Muscle of leg (tissue), 16 donors: ENCODE measurements at places on chromosomes 7 and 10.

DNA sequence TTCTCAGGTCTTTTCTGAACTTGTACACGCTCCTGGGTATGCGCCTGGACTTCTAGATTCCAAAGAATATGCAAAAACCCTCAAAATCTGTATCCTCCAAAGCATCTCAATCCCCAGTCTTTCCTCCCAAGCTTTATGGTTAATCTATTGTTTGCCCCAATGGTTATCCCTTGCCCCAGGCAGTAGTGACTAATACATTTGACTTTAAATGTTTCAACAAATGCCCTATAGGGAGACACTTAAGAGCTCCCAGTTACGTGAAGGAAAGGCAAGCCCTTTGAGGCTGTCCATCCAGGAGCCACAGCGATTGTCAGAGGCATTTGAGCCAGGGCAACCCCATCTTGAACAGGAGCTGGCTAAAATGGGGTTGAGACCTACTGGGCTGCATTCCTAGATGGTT, 12.7 kb upstream of the FOXL3 start:
- DNase-seq = no peak

DNA sequence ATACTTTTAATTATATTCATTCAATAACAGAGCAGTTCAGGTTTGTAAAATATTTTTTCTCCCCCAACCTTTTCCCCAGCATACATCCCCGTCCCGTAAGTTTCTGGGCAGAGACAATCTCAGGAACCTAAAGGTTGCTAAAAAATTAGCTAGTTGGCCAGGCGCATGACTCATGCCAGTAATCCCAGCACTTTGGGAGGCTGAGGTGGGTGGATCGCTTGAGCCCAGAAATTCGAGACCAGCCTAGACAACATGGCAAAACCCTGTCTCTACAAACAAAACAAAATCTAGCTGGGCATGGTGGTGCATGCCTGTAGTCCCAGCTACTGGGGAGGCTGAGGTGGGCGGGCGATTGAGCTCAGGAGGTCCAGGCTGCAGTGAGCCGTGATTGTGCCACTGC, 40.2 kb downstream of the TCF7L2 start:
- DNase-seq = no peak

- DNase-seq = peak; percentile 74
Observed at GRCh38 chr10:4947635-4948596, 15.3 kb upstream of the AKR1C1 start.

GRCh38 chr10:103643381-103643780, 149.9 kb downstream of the NEURL1 start:
- no peak for DNase-seq

DNA sequence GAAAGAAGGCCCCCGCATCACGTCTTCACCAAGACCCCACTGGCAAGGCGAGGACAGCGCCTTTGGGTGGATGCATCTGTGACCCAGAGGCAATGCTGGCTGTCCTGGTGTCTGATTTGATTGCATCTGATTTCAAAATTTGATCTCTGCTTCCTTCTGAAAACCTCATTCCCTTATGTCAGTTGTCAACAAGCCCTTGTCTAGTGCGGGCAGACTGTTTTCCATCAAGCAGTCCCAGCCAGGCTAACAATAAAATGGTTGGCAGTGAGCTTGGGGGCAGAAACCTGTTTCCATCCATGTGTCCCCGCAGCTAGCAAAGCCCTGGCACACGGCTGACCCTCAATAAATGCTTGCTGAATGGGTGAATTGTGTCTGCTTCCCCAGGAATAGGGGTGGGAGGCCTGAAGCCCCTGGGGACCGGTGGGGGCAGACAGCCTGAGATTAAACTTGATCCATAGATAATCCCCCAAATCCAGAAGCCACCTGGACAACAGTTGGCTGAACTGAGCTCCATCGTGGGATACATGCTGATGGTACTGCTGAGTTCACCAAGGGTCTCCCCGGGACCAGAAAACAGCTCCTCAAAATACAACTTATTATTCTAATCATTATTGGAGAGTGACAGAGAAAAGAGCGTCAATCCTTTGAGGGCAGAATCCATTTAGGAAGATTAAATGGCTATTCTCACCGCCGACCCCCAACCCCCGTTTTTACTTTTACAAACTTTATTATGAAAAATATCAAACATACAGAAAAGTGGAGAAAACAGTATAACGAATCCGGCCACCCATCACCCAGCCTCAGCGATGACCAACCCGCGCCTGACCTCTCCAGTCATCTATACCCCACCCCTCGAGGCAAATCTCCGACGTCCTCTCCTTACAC, 912 bp upstream of the DUSP5 start:
- peak; percentile 40 for DNase-seq

- peak; percentile 60 for DNase-seq
Observed at GRCh38 chr10:51075043-51075872, 971 bp downstream of the PRKG1 start.

GRCh38 chr7:131381069-131381838, 53.6 kb downstream of the MKLN1 start:
- no peak for DNase-seq

DNA sequence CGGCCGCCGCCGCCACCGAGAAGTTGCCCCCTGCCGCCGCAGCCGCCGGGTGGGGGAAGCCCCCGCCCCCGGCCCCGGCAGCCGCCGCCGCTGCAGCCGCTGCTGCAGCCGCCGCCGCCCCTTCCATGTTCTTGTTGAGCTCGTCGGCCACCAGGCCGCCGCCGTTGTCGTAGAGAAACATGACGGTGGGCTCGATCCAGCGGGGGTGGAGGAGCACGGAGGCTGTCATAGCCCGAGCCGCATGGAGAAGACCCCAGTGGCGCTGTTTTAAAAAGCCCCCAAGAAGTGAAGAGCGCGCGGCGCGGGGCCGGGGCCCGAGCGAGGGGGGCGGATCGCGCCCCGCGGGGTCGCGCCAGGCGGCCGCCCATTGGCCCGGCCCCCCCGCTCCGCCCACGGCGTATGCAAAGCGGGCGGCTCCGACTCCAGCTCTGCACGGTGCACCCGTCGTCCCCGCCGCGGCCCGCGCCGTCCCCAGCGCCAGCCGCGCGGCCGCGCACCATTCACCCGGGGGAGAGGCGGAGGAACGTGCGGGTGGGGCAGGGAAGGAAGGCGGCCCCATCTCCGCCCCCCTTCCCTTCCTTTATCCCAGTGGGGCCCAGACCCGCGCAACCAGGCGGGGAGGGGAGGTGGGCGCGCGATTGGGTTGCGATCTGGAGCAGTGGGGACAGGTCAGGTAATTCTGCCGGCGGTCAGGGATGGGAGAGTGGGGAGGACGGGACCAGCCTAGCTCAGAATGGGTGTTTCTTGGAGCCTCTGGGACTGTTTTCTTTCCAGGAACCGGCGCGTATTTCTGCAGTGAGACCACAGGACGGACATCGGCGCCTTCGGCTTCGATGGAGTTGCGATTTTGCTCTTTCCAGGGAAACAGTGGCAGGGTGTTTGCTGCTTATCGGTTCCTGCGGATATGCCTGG, at the start of gene HOXA13:
Gene HOXA13 (minus strand): TSS at position 243 of the 912 bp plus-strand sequence. CDS start 14 bp downstream, at position 229.
- DNase-seq = peak; percentile 73

DNA sequence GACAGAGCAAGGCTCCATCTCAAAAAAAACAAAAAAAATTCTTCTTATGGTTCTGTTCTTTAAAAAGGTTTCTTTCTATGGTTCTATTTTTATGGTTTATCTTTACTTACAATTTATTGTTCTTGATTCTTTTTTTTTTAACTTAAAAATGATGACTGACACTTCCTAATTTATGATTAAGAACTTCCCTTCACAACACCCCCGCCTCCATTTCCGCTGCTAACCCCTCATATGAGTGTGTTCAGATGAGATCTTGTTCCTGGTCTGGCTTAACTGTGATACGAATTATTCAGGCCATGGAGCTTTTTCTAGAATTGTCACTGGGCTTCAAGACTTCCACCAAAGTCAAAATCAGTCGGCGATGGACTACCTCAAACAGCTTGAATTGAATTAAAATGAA, 33.9 kb downstream of the PTER start:
- DNase-seq = no peak

GRCh38 chr7:12281038-12281437, 69.9 kb downstream of the TMEM106B start:
- no peak for DNase-seq

DNA sequence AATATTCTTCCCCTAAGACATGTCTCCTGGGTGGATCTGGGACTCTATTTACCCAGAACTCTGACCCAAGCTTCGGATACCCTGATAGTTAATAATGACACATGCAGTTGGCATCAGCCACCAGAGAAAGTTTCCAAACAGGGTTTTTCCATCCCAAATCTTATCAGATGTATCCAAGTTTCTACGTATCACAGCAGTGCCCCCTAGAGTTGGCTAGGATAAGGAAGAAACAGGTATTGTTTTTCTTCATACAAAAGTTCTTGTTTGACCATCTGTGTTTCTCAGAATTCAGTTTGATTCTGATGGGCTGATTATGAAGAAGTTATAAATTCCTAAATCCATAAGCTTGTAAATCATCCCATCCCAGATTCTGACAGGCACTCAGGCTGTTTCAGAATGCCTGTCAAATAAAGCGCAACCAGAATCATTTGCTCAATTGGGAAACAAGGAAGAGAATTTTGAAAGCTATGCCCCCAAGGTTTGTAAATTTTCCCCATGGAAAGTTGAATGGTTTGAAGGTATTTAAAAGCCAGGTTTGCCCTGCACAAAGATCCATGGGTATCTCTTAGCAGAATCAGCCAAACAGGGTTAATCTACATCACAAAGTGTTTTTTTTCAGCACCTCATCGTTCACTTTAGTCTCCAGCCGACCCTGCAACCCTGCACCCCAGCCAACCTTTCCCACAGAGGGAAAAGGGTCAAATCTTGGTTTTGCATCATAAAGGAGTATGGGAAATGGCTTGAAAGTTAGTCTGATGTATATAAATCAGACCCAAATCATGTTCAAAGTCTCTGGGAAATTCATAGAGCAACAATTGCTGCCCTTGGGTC, 47.4 kb downstream of the NRAP start:
- peak; percentile 29 for DNase-seq

- DNase-seq = no peak
Observed at GRCh38 chr10:35884657-35885071, 242.6 kb upstream of the FZD8 start.

- no peak for DNase-seq
Observed at GRCh38 chr10:133123050-133123745, 35.5 kb downstream of the ADGRA1 start.

DNA sequence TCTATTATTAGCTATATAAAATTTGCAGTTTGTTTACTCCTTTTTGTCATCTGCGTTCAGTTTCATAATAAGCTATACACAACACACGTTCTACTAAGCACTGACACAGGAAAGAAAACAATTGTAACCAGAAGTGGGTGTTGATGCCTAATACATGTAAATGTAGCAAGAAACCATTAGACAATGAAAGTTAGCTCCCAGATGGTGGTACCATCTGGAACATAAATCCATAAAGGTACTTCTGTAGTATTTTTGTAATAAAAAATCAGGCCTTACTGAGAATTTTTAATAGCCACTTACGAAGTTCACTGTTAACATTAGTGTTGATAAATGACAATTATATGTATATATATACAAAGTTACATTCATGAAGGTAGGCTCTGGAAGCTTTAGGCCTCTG, 194.7 kb downstream of the KCND2 start:
- no peak for DNase-seq

DNA sequence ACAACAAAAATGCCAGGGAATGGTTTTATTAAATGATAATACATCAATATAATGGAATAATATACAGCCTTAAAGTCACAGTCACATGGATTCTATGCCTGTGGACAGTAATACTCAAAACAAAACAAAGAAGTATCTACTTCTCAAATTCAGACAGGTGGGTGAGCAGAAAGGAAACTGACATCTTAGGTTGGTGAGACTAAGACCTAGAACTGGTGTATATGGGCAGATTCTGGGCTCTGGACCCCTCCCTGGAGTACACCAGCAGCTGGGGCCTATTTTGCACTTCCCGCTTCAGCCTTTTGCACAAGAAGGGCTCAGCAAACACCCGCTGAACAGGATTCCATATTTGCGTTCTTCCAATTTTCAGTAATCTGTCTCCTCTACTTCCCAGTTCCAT, 5.4 kb upstream of the FIS1 start:
- no peak for DNase-seq

DNA sequence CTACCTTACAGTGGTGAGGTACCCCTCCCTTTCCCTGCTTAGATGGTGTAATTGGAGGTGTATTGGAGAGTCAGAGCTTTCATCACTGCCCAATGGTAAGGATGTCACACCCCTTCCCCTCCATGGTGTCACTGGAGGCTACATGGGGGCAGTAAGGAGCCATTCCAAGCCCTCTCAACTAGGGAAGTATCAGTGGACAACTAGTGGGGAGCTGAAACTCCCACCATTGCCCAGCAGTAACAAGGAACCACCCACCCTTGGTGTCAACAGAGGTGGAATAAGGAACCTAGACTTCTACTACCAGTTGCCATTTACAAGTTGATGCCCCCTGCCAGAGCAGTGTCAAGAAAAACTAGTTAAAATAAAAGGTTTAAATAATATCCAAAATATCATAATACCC, 2.8 kb upstream of the HIBADH start:
- DNase-seq = no peak

GRCh38 chr7:34296663-34297062, 361.4 kb upstream of the NPSR1 start:
- DNase-seq = no peak

DNA sequence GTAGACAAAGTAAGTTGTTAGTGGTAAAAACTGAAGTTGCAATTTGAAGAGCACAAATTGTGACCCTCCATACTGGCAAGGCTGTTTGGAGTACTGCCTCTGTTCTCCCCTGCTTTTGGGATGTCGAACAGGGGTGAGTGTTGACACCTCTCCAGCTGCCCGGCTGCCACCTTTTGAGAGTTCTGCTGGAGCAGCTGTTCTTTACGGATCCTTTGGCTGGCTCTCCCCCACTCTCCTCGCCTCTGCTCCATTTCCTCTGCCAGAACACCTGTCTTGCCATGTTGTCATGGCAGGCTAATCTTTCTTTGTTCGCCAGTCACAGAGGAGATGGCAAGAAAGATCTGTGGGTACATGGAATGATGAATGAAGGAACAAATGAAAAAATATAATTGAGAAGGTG, 34.9 kb downstream of the INSYN2A start:
- peak; percentile 40 for DNase-seq

- DNase-seq = peak; percentile 94
Observed at GRCh38 chr10:21495752-21496342, 29.6 kb downstream of the SKIDA1 start.

- DNase-seq = no peak
Observed at GRCh38 chr7:16815001-16815400, 10.2 kb upstream of the AGR2 start.

- no peak for DNase-seq
Observed at GRCh38 chr7:77606562-77606961, 69.5 kb downstream of the PTPN12 start.

DNA sequence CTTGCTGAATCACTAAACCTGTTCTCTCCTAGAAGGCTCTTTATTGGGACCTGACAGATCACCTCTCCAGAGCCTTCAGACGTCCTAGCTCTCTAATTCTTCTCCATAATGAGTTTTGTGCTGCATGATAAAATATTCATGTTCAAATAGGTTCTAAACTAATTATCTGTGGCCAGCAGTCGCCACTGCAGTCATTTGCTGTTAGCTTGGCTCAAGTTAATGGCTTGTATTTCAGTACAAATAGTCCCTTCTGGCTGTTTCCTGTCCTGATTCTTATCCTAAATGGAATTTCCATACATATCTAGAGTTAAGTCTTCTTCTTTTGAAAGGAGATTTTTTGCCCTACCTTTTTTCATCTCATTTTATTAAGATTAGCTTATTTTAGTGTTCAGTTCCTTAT, 303.2 kb downstream of the EXOC4 start:
- DNase-seq = no peak

GRCh38 chr7:27172315-27172774, 1.8 kb downstream of the HOXA10 start:
- no peak for DNase-seq

GRCh38 chr7:71982851-71983250, 429.3 kb downstream of the CALN1 start:
- DNase-seq = no peak
